ENCODE measurements at places on chromosomes 5 and 9. TPM values are rescaled to one million over a fixed set of nuclear protein-coding genes. Genes with fewer than 3 reads are reported as not detected.
A peak's percentile ranks its signal among the peaks of the same experiment; 100 is the strongest.

The GFPT2 gene
- total RNA-seq, result 1.2 TPM

The TMEM252 gene
- 0.85 TPM for total RNA-seq

The TMEM215 gene
- total RNA-seq, result not detected

The GMCL2 gene
- not detected for total RNA-seq

The SPINK5 gene
- total RNA-seq, result not detected

DNA sequence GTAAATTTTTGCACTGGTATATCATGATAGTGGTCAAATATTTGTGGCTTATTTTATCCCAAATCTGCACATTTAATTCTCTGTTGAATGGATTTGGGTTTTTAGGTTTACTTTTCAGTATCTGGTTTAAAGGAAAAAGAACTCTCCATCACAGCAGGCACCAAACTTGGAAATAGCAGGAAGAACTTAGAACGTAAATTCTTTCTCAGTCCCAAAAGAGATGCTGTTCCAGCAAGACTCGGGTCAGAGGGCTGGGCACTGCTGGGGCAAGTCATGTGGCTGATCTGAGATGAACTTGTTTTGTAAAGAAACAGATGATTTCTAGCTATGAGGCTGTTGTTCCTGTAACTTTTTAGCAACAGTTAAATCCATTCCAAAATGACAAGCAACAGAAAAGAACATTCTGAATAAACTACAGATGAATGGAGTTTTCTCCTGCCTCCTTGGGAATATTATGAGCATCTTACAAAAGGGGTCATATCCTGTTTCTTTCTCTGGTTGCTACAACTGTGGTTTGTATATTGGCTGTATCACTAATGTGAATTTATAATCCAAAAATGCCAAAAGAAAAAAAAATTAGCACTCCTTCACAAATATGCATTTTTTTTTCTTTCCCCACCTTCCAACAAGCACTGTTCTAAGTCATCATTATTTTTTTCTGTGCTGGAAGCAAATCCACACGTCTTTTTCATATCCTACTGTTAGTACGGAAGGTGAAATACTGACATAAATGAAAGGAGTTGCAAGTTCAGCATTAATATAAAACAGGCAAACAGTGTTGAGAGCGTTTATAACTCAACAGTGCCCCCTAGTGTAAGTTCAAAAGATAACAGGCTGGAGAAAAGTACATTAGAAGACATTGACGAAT is 31.1 kb downstream of the OR2K2 start:
- no peak for DNase-seq
- no peaks in the 10 kb centered on the region for H3K36me3 ChIP-seq
- peak overlapping the region; percentile 12 for H3K27ac ChIP-seq
- no peak overlapping the region for H3K4me3 ChIP-seq
- H3K4me1 ChIP-seq, result peaks cover 4% of the 10 kb centered on the region

GRCh38 chr9:35432076-35432475 is 57.8 kb upstream of the RUSC2 start:
- H3K4me3 ChIP-seq, result no peak overlapping the region
- no peaks in the 10 kb centered on the region for H3K27me3 ChIP-seq
- DNase-seq, result no peak
- no peaks in the 10 kb centered on the region for H3K4me1 ChIP-seq
- no peak overlapping the region for H3K27ac ChIP-seq

GRCh38 chr5:146890731-146891440 is 12.3 kb upstream of the PPP2R2B start:
- no peak overlapping the region for H3K4me3 ChIP-seq
- no peaks in the 10 kb centered on the region for H3K4me1 ChIP-seq
- no peaks in the 10 kb centered on the region for H3K27me3 ChIP-seq
- H3K27ac ChIP-seq, result no peak overlapping the region
- DNase-seq, result no peak

Measured in spleen (tissue), 13 donors.